Activated CD8-positive, alpha-beta T cell treated with anti-CD3 and anti-CD28 coated beads for 36 hours (primary cell): ENCODE measurements at places on chromosomes 1 and 21. TPM values are rescaled to one million over a fixed set of nuclear protein-coding genes. Genes with fewer than 3 reads are reported as not detected.
A peak's percentile ranks its signal among the peaks of the same experiment; 100 is the strongest.

TRIM17 gene
- total RNA-seq = 1.9 TPM

PSRC1 gene
- total RNA-seq = 14.0 TPM

PRRX1 gene
- not detected for total RNA-seq

TSPAN1 gene
- not detected for total RNA-seq

ZBTB8A gene
- not detected for total RNA-seq

DNA sequence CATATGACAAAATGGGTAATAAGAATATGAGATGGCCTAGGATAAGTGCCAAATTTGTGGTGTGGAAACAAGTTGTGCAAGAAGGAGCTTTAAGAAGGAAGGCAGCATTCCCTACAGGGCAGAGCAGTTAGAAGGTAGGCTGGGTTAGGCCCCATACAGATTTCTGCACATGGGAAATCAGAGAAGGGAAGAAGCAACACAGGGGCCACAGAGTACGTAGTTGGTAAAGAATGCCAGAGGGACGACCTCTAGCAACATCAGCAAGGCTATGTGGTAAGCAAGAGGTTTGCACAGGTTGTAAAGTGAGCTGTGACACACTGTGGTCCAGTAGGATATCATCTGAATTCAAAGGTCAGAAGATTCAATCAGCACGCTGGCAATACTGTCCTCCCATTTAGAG is 765.6 kb upstream of the B3GALT2 start:
- DNase-seq = no peak

GRCh38 chr1:906600-907420 is 16.9 kb upstream of the SAMD11 start:
- DNase-seq = peak; percentile 53

DNA sequence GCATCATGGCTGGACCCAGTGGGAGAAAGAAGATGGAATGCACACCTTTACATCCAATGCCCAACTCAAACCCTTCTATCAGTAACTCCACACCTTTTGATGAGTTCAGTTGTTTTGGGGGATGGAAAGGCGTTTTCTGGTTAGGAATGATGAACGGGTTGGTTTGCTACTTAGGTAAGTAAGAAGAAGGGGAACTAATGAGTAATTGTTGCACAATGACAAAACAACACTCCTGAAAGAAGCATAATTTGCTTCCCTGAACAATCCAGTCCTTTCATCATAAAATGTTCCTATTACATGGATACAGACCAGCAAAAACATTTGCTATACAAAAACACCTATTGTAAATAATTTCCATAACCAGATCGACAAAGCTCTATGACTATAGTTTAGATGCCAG is 35.9 kb upstream of the NFIA start:
- DNase-seq = no peak

DNA sequence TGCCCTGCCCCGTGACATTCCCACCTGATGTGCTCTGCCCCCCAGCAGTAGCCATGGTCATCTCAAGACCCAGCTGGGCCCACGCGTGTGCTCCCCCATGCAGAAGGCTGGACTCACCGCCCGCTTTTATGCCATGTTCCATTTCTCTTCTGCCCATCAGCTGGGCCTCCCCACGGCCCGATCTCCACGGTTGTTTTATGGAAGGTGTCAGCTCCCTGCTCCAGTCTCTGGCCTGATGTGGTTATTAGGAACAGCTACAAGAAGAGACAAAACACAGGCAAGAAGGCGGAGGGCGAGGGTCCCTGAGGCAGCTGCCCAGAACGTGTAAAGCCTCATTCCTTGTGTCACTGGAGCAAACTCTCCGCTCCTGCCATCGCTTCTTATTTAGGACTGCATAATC is 50.2 kb upstream of the DISP3 start:
- DNase-seq = no peak

DNA sequence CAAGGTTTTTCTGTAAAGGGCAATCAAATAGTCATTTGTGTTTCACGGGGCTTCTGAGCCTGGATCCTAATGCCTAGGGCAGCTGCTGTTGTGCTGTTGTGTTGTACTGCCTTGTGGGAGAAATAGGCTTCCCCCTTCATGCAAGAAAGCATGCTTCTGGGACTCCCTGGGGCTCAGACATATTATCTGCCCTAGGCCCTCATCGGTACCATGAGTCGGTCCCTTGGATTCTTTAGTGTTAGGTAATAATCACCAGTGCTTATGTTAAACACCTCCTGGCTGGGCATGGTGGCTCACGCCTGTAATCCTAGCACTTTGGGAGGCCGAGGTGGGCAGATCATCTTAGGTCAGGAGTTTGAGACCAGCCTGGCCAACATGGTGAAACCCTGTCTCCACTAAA is 245.9 kb downstream of the TNR start:
- no peak for DNase-seq

DNA sequence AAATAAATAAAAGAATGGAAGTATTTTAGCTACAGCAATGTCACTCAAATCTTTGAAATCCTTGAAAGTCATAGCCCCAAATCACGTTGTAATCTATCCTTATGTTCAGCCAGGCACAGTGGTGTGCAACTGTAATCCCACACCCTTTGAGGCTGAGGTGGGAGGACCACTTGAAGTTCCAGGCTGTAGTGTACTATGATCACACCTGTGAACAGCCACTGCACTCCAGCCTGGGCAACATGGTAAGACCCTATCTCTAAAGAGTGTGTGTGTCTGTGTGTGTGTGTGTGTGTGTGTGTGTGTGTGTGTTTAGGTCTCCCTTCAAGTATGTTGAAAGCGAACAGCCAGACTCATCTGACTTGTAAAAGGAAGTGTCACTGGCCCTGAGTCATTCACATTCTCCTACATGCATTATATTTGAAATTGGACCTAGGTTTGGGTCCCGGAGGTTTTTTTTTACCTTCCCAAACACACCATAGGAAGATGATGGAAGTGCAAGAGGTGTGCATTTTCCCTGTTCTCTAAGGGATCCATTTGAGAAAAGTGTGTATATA is 50.1 kb downstream of the ZNF281 start:
- DNase-seq = no peak

- DNase-seq = no peak
Measured at GRCh38 chr1:205593532-205593931, 38.3 kb downstream of the ELK4 start.

DNA sequence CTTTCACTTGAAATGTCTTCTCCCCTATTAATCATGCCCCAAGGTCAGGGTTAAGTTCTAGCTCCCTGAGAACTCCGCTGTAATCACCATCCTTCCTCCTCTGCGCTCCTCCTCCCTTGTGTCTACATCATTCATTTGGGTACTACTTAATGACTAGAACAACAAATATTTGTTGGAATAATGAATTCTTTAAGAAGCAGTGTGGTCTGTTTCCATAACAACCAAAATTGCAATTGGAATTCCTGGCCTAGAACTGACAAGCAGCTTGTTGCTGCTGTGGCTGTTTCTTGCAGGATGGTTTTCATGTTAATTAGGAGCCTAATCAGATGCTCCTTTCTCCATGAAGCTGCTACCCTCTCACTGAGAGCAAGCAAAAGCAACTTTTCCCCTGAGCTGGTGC is 192.5 kb downstream of the ZZZ3 start:
- DNase-seq = no peak

- DNase-seq = no peak
Measured at GRCh38 chr1:240843798-240844197, 231.8 kb upstream of the GREM2 start.

DNA sequence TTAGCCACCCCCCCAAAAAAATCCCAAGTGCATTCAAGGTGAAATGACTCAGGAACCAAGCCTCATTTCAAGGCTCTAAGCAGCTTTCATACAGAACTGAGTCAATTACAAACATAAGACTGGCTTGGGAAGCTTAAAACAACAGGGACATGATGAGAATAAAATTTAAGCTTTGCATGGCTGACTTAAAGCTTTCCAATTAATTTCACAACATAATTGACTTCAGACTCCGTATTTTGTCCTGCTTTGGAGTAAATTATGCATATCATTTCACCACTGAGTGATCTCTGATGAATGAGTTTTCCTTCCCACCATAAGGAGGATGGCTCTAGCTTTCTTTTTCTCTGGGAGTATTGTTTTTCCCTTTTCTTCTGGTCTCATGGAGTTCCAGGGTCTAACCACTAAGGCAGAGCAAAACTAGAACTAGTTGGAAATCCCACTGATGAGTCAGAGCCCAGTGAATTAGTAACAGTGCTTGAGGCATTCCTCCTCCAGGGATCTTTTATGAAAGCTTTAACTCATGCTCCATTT is 72.8 kb downstream of the XCL2 start:
- DNase-seq = no peak

DNA sequence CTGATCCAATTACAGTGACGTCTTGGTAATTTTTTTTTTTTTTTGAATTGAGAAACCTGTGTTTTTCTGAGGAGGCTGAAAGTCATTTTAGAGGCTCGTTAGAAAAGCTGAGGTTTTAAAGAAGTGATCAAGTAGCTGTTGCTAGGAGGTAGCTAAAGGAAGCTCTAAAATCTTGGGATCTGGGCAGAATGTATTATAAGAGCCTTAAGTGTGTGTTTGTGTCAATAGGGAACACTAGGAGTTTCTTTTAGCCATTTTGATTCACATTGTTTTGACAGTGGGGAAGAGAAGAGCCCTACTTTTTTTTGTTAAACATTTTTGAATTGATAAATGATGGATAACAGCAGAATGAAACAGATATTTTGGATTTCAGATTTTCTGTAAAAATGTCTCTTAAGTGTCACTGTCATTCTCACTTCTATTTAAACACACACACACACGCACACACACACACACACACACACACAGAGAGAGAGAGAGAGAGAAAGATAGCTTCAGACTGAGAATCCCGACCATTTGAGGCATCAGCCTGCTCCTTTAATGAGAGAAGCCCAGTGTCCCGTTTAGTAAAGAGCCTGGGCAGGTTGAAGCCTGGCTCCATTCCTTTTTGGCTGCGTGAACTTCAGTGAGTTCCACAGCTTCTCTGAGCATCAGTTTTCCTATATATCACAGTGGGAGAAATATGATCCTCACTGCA is 79.1 kb upstream of the GPR88 start:
- DNase-seq = no peak

DNA sequence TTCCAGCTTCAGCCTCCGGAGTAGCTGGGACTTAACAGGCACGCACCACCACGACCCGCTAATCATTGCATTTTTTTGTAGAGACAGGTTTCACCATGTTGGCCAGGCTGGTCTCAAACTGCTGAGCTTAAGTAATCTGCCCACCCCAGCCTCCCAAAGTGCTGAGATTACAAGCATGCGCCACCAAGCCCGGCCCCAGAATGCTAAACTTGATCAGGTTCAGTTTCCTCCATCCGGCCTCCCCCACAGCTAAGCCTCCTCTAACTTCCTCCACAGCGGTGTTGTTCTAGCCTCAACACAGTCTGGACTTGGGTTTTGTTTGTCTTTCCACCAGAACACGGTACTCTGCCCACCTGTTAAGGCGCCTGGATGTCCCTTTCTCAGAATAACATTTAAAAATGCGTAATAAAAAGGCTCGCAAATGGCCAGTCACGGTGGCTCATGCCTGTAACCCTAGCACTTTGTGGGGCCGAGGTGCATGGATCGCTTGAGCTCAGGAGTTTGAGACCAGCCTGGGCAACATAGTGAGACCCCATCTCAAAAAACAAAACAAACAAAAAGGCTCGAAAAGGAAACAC is 2.4 kb downstream of the PARP1 start:
- DNase-seq = peak; percentile 50

DNA sequence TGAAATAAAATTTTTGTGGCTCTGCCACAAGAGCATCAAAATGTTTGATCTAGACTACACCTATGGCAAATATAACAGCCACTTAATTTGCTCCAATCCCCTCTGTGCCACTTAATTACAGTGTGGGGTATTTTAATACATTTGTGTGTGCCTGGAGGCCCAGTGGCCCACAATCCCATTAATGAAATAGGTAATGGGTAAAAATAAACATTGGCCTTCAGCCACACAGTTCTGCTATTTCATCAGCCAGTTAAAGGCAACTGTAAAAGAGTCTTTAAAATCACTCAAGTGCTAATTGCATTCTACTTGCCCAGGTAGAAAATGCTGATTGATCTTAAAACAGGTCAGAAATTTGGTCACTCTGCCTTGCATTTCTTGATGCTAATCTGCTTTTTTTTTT is 151.6 kb upstream of the UBE2U start:
- no peak for DNase-seq

- DNase-seq = no peak
Measured at GRCh38 chr1:117852853-117853553, 76.4 kb downstream of the GDAP2 start.

DNA sequence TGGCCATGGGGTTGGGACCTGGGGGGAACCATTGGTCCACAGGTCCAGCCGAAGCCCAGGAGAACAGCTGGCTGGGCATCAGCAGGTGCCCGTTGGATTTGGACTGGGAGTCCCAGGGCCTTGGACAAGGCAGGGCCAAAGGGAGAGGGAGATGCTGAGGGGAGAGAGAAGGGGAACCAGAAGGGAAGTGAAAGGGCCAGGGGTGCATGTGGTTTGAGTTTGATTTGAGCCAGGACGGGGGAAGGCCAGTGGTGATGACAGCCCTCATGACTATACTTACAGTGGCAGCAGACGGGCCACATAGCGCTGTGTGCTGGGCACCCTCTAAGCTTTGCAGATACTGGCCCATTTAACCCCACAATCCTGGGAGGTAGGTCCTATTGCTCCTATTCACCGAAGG is 18.8 kb downstream of the AGRN start:
- no peak for DNase-seq

DNA sequence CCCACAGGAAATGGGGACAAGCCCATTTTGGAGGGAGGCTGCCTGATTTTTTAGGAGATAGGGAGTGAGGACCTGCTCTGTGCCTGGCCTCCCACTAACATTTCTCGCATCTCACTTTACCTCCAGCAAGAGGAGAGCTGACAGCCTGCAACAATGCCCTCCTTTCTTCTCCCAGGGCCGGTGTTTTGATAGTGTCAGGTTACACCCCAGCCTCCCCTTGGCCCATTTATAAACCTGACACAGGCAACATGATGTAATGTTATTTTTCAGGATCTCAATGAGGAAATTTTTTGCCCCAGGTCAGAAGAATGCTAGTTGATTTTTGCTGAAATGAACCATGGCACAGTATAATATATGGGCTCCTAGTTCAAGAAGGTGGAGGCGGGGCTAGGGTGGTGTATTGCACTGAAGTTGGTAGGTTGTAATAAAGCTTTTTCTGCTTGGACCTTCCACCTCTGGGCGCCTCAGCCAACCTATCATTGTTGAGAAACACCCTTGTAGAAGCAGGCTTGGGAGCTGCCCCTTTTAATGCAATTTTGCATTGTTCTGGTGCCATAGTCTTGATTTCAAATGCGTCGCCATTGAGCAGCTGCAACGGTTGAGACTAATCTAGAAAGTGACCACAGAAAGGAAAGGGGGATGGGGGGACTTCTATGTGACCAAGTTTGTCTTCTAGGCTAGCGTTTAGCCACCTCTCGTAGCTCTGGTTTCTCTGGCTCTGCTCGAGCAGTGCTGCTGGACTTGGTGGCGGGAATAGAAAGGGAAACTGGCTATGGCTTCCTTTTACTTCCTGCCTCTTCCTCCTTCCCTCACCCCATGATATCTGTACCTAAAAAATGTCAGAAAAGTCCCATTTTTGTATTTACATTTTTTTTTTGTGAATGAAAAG is 53.0 kb downstream of the PBX1 start:
- no peak for DNase-seq

DNA sequence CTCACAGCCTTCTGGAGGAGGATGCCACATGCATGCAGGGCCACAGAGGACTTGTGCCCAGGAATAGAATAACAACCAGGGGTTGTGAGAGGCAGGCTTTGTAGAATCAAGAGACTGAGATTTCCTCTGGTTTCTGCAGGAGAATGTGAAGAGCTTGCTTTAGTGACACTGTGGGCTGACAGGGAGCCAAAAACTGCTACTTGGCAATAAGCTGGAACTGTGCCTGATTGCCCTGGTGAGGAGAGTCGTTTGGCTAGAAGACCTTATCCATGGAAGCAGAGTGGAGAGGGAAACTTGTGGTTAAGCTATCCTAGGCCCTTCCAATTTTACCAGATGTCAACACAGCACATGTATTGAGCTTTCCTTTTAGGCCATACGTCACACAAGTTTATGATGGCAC is 902.1 kb downstream of the MRPL39 start:
- no peak for DNase-seq
